Type B pancreatic cell (in vitro differentiated cells): ENCODE measurements at places on chromosomes 5 and 9.

- DNase-seq: no peak
These were observed 68.1 kb downstream of the GALNT10 start for GRCh38 chr5:154258531-154259217.

- no peak for DNase-seq
These were observed 68.5 kb upstream of the NAA35 start for GRCh38 chr9:85872463-85872862.

DNA sequence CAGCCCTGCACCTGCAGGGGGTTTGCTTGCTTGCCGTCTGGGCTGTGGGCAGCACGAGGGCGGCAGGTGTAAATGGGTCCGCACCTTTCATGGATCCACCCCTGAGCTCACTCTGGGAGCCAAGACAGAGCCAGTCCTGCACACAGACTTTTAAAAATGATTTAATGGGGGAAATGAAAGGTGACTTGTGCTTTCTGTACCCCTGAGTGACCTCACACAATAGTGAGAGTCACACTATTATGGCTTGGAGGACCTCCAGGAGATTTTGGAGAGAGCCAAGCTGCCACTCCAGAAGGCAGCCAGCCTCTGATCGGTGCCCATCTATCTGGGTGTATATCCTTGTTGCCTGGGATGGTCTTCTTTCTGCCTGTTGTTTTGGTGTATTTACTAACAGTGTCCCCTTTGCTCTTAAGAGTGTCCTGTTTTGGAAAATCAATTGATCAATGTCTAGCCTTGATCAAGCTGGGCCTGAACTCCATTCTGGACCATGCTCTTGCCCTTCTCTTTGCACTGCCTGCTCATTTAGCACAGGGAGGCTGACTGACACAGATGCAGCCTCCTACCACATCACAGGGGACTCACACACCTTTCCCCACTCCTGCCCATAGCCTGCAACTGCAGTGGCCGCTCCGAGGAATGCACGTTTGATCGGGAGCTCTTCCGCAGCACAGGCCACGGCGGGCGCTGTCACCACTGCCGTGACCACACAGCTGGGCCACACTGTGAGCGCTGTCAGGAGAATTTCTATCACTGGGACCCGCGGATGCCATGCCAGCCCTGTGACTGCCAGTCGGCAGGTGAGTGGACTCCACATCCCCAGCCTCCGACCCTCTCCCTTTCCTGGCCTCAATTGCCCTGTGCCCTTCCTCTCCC lies 29.5 kb downstream of the LAMC3 start:
- no peak for DNase-seq

DNA sequence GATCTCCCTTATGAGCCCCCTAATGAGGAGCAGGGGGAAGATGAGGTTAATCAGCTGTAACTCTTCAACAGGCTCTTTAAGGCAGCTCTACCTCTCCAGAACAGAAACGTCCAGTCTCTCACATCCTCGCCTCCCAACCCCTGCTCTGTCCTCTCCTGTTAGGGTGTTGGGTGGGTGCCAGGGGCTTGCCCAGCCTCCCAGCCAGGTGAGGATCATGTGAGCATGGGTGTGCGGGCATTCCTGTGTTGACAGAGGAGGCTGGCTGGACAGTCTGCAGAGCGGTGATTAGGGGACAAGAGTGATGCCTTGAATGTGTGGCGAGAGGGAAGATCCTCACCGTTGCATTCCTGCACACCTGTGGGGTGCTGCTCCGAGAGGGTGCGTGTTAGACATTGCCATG lies 51.7 kb downstream of the CCDC180 start:
- no peak for DNase-seq

GRCh38 chr5:58022055-58022454 lies 437.8 kb downstream of the PLK2 start:
- no peak for DNase-seq
